ENCODE measurements at places on chromosomes 13 and 19.
A peak's percentile ranks its signal among the peaks of the same experiment; 100 is the strongest.

DNA sequence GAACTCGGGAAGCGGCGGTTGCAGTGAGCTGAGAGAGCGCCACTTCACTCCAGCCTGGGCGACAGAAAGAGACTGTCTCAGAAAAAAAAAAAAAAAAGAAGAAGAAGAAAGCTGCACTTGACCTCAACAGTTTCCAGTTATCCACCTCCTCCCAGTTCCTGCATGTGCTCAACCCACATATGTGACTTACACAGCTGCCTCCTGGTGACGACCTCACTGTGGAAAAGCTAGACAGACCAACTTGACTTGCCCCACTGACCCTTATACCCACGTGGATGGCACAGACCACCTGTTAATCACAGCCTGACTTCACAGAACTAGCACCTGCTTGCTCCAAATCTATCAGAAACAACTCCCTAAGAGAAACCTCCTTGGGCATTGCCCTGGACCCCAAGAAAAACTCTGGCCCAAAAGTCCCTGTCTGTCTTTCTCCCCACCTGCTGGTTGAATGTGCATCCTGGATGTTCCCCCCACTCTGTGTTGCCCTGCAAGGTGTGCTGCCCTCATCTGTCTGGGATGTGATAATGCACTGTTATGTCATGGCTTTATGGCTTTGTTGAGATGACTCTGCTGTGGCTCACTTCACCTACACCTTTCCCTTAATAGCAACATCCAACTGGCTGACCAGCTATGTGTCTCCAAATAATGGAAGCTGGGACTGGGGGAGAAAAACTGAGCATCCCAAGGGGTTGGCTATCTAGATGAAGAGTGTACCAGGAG is 2.8 kb downstream of the ZNF20 start:
- no peak for DNase-seq

- peak; percentile 38 for DNase-seq
These were observed 617.7 kb downstream of the DCT start for GRCh38 chr13:93861818-93862217.

GRCh38 chr19:1382250-1382649 is 1.5 kb upstream of the NDUFS7 start:
- no peak for DNase-seq

GRCh38 chr19:49924004-49924880 is 4.8 kb upstream of the ATF5 start:
- DNase-seq: no peak

- no peak for DNase-seq
These were observed 152.0 kb upstream of the SERP2 start for GRCh38 chr13:44221657-44222056.

- DNase-seq: no peak
These were observed 5.2 kb upstream of the BBC3 start for GRCh38 chr19:47236072-47236675.

DNA sequence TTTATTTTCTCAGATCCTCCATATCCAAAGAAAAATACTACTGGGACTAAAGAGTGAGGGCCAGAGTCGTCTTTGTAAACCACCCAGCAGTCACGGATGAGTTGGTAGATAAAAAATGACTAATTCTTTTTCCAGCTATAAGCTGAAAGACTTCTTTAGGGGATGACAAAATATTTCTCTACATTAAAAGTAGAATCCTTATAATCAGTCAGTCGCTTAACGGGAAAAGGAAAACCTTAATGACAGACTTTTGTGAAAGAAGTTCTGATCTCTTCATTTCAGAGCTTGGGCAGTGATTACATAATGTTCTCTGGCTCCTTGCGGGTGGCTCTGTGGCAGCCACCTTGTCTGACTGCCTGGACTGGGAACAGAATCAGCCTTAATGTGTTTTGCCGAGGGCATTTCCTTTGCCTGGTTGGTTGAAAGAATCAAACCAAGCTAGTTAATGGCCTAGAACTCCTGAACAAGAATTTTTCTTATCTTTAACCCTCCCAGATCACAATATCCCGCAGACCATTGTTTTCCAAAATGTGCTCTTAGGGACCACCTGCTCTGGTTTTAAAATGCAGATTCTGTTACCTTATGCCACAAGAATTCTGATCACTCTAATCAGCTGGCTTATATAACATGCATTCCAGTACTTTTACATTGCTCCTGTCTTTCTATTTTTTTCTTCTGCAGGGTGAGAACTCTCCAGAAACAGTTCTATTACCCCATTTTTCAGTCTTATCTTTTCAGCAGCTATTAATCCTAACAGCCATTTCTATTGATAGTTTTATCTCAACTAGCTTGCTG is 2.5 kb downstream of the ITM2B start:
- no peak for DNase-seq

- DNase-seq: no peak
These were observed 7.0 kb upstream of the HCN2 start for GRCh38 chr19:582497-583197.

DNA sequence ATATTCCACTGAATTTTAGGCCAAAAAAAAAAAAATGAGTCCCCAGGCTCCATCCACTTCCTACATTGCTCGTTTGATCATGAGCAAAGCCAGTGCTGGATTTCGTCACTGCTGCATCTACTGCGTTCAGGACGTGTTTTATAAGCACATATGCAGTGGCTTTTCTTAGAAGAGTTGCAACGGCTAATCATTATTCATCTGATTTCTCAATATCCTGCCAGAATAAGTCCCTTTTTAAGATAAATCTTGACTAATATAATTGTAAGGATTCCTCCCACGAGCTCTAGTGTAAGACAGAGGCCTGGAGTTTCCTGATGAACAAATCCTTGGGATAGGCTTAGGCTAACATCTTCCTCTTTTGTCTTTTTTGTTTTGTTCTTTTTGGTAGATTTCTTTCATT is 19.5 kb downstream of the FAM124A start:
- no peak for DNase-seq

- DNase-seq: no peak
These were observed 2.0 kb downstream of the PTH2 start for GRCh38 chr19:49421039-49421877.

- no peak for DNase-seq
These were observed 2.2 kb downstream of the CBY2 start for GRCh38 chr13:45704211-45704739.

GRCh38 chr19:54141356-54141755 is 3.8 kb downstream of the CNOT3 start:
- no peak for DNase-seq

- DNase-seq: no peak
These were observed 2.5 kb upstream of the GRWD1 start for GRCh38 chr19:48443256-48443655.
